NCI-H446 (cell line): ENCODE measurements at places on chromosomes 7 and 10.

GRCh38 chr10:70121281-70121949, 11.2 kb downstream of the AIFM2 start:
- DNase-seq, result no peak

- peak; percentile 39 for DNase-seq
Observed at GRCh38 chr10:91590904-91591796, 41.7 kb downstream of the PPP1R3C start.

DNA sequence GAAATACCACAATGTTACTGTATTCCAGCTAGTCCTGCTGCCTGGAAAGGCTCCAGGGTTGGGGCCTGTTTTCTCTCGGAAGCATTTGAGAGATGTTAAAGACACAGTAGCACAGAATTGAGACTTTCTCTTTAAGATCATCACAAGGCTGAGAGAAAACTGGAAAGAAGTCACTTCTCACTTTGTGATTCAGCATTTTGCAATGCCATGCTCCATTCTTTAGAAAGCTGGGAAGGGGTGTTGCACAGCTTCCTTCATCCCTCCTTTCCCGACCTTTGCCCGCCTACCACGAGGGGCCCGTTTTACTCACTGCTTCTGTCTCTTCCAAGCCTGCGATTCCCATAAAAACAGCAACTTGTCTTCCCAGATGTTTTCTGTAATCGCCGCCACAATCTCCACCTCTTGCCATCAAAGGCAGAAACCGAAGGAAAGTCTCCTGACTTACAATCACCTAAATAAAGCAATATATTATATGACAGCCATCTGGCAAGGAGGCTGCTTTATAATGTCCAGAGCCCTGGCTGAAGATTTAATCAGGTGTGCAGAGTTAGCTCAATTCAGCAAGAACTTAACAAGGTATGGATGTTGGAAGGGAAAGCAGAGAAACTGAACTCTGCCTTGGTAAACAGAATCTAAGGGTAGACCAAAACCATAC, 18.9 kb downstream of the NOD1 start:
- peak; percentile 21 for DNase-seq

- DNase-seq, result no peak
Observed at GRCh38 chr7:107813524-107813923, 10.5 kb upstream of the SLC26A3 start.

- no peak for DNase-seq
Observed at GRCh38 chr7:87872346-87872745, 3.8 kb downstream of the SLC25A40 start.

- no peak for DNase-seq
Observed at GRCh38 chr10:125068406-125068805, 92.0 kb downstream of the CTBP2 start.

DNA sequence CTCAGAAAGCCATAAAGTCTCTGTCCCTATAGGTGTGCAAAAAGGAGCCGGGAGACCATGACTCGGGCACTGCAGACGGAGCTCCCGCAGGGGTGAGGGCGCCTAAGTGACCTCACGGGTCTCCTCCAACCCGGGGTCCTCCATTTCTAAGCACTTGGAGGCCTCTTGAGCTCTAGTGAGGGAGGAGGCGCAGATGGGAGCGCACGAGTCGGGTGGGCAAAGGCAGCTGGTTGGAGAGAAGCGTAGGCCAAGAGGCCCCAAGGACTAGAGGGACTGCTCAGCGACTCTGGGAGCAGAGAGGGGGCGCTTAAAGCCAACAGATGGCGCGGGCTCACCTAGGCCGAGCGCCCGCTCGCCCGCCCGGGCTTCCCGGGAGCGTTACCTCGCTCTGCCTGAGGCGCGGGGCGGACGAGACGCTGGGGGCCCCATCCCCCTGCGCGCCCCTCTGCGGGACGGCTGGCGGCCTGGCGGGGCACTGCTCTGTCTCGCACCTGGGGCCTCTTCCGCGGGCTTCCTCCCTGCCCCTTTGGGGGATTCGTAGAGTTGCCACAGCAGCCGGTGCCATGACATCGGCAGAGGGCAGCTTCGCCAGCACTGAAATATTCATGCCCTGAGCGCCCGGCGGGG, 523 bp upstream of the CDH23 start:
- DNase-seq, result peak; percentile 71

DNA sequence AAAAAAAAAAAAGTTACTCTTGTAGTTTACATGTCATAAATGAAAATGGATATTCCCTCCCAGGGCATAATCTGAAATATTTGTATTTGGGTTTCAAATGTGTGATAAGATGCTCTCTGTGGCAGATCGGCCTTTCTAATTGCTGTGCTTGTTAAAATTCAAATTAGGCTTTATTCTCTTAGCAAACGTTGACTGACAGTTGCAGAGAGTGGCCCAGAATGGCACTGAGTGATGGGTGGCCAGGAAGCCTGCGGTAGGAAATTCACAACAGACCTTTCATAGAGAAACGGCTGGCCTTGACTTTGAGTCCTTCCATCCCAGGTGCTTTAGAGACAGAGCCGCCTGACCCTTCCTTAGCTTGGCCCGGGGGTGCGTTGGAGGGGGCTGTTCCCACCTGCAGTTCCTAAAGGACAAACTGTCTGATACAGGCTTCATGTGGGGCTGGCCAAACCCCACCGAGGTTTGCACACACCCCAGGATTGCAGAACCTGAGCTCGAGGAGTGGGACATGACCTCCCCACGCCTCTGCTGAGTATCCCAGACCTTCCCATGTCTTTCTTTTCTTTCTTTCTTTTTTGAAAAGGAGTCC, 152.7 kb downstream of the CUX1 start:
- no peak for DNase-seq

DNA sequence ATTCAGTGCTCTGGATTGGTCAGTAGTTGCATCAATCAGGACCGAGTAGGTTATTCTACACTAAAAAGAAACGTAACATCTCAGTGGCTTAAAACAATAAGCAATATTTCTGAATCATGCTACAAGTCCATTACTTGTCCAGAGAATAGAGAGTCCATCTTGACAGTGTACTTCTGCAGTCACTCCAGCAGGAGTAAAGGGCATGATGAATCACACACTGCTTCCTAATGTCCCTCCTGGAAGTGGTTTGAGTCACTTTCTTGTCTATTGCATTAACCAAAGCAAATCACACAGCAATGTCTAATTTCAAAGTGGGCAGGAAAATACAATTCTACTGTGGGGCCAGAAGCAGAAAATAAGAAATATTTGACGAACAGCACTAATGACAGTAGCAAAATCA, 124.8 kb downstream of the TSPAN12 start:
- no peak for DNase-seq

GRCh38 chr7:117051808-117052207, 98.5 kb downstream of the ST7 start:
- DNase-seq, result no peak

- DNase-seq, result no peak
Observed at GRCh38 chr10:6351495-6351894, 148.8 kb downstream of the PFKFB3 start.

DNA sequence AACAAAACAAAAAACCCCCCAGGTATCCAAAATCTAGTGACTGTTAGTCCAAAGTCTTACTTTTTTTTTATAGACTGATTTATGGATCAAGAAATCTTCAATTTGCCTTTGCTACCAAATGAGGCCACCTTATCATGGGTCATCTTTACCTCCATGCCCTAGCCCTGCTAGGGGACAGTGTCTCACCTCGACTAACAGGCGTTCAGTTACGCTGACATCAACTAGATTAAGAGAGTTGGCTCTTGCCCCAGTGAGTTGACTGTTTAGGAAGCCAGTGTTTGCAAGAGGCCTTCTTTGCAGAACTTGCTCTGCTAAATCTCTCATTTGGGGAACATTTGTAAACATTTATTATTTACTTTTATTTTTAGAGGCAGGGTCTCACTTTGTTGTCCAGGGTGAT, 36.9 kb upstream of the WAC start:
- no peak for DNase-seq

- DNase-seq, result no peak
Observed at GRCh38 chr7:69422574-69422985, 175.7 kb upstream of the AUTS2 start.

- DNase-seq, result no peak
Observed at GRCh38 chr10:78760463-78761310, 308.1 kb upstream of the ZMIZ1 start.

DNA sequence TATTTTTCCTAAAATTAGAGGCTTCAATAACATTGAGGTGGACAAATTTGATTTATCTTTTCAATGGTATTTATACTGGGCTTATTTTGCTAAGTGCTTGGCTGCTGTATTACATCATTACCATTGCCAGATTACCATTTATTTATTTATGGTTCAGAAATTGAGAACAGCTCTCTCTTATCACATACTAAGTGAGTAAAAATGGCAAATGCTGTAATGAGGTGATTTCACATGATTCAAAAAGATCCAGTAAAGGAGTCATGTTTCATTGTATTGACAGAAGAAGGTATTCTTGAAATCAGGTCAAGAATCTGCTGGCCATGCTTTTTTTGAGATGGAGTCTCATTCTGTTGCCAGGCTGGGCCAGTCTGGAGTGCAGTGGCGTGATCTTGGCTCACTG, 322.6 kb downstream of the KIF20B start:
- DNase-seq, result no peak

GRCh38 chr10:50837095-50837494, 48.3 kb downstream of the A1CF start:
- DNase-seq, result no peak

- DNase-seq, result no peak
Observed at GRCh38 chr10:128062881-128063563, 63.2 kb downstream of the MKI67 start.

DNA sequence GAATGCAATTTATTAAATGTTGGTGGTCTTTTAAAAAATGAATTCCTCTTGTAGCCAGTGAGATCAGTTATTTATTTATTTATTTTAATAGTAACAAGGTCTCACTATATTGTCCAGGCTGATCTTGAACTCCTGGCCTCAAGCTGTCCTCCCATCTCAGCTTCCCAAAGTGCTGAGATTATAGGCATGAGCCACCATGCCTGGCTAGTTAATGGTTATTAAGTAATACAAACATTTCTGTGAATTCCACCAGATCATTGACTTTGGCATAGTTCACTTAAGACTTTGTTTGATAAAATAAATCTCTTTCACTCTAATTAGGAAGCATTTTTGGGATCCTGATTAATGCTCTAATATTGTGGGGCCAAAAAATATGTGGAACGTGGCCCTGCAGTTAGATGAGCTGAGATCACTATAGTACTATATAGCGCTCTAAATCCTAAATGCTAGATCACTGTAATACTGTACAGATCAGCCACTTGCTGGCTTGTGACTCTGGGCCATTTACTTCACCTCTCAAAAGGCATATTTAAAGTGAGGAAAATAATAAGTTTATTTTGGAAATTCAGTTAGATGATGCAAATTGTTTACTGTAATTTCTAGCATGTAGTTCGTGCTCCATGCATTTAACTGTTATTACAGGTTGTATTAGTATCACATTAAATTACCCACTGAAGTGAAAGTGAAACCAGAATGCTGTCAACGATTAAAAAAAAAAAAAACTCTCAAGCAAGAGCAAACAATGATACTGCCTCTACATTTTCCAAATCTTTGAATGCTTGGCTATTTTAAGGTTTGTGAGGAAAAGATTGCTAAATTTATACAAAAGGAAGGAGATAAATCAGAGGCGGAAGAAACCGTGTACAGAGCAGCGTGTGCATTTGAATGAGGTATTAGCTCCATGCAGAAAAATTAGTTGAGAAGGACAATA, 15.9 kb upstream of the FAS start:
- DNase-seq, result no peak

- no peak for DNase-seq
Observed at GRCh38 chr7:71281261-71281660, 149.3 kb downstream of the GALNT17 start.

- no peak for DNase-seq
Observed at GRCh38 chr7:96088579-96088978, 233.3 kb downstream of the SLC25A13 start.
